ENCODE measurements at places on chromosomes 1 and 21. TPM values are rescaled to one million over a fixed set of nuclear protein-coding genes. Genes with fewer than 3 reads are reported as not detected.

The FCAMR gene
- total RNA-seq = not detected

The MATN1 gene
- 0.11 TPM for total RNA-seq

The CCDC24 gene
- total RNA-seq = 8.3 TPM

The TIAM1 gene
- 0.63 TPM for total RNA-seq

The RHD gene
- not detected for total RNA-seq

The WDR47 gene
- total RNA-seq = 7.9 TPM

The CRNN gene
- not detected for total RNA-seq

The CFHR4 gene
- not detected for total RNA-seq

The ODF2L gene
- total RNA-seq = 9.3 TPM

Measured in A549 treated with Mapracorat at 1 μM for 4 hours (cell line).